Stimulated activated CD4-positive, alpha-beta T cell treated with anti-CD3 and anti-CD28 coated beads, Interleukin-15, amount 100 ng/mL, for 1 hour (primary cell): ENCODE measurements at places on chromosomes 3 and 15.

DNA sequence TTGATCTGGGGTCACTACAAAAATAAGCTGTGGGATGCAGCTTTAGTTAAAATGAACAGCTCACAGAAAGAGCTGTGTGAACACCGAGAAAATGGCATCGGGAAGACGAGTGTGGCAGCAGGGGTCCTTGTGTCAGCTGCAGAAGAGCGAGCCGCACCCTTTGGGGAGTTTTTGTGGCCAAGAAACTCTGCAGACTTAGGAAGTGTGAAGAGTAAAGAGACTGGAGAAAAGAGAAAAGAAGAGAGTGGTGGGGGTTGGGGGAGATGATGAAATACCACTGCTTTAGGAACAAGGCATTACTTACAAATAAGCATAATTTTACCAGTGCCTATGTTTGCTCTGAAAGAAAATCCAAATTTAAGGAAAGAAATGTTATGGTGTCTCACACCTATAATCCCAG, 147.8 kb downstream of the LRRC28 start:
- DNase-seq: no peak

DNA sequence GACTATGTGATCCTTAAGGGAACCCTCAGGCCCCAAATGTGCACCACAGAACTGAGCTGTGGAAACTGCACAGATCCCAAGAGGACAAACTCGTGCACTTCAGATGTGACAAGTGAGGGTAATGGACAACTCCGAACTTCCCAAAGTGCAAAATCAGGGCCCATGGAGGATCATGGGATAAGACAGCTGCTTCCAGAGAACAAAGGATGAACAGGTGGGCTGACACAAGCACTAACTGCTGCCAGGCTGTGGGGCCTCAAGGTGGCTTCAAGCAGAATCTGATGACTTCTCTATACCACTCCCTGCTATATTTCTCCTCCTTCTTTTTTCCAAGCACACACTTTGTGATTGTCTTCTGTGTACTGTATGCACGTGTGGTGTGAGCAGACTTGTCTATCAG, 5.4 kb downstream of the TARS3 start:
- DNase-seq: no peak

DNA sequence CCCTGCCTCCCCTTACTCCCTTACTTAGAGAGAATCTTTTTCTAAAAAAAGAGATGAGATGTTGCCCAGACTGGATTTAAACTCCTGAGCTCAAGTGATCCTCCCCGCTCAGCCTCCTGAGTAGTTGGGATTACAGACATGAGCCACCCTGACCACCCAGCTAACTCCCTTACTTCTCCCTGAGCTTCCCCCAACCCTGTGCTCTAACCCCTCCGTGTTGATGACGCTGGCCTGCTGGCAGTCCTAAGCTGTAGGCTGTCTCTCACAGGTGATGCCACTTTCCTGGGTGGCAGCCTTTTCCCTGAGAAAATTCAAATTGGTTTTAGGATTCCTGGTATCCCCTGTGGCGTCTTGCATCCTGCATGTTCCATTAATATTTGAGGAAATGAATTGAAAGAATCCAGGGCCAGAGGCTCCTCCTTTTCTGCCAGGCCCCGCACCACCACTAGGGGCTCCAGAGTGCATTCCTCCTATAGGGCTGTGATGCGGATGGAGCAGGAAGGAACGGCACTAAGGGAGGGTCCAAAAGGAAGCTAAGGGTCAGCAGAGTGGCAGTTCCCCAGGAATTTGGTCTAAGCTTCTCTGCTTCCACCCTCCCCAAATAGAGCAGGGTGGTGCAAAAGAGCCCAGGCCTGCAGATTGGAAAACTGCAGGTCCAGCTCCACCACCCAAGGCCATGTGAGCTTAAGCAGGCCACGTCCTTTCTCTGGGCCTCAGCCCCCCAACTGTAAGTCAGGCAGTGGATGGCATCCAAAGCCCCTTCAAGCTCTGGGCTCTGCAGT, 101.1 kb downstream of the DAPK2 start:
- peak; percentile 34 for DNase-seq

GRCh38 chr15:56215769-56216168, 27.9 kb downstream of the RFX7 start:
- no peak for DNase-seq

GRCh38 chr3:161630794-161631193, 134.2 kb downstream of the OTOL1 start:
- no peak for DNase-seq

- no peak for DNase-seq
Measured at GRCh38 chr3:114411190-114411668, 117.4 kb downstream of the TIGIT start.

- no peak for DNase-seq
Measured at GRCh38 chr3:56055951-56056350, 412.3 kb downstream of the ERC2 start.

DNA sequence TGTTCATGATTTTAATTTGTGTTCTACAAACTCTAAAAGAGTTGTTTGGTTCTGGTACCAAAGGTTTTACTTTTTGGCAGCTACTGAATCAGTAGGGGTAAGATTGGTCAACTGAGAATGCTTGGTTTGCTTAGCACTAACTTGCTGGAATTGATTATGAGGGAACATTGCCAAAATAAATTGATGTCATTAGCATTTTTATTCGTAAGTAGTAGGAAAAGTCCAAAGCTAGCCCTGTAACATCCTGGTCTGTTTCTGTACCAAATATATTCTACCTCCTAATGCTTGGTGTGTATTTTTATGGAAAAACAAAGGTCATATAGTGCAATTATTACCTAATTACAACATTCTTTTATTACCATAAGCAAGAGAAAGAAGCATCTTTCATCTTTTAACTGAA, 35.9 kb upstream of the KPNA4 start:
- DNase-seq: no peak
